Gastroesophageal sphincter (tissue), 4 donors: ENCODE measurements at places on chromosomes 16 and 17.

GRCh38 chr16:51326131-51326856 lies 175.2 kb upstream of the SALL1 start:
- no peak for ATAC-seq

DNA sequence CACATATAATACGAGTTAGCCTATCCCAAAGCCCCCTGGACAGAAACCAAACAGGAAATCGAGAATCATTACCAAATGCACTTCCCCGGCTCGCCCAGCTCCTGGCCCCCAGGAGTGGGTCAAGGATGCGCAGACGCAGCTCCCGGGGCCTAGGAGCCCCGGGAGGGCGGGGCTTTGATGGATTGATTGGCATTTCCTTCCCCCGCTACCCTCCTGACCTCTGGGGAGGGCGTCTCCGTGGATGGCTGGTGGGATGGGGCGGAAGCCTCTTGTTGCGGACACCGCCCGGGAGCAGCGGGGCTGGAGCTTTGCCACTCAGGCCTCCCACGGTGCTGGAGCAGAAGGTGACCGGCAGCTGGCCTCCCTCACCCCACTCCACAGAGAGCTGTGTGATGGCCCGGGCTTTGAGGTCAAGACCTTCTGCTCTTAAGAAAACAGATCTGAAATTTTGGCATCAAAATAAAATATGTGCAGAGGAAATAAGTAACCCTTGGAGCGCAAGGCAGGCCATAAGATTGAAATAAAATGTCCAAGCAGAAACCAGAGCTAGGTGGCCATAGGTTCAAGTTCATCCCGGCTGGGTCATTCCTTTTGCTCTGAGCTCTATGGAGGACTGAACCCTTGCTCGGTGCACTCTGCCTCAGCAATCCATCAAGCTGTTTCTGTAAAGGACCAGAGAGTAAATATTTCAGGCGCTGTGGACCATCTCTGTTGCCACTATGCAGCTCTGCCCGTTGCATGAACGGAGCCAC lies 262.3 kb downstream of the SOX9 start:
- ATAC-seq = no peak

GRCh38 chr17:20235747-20236146 lies 226.6 kb downstream of the SPECC1 start:
- ATAC-seq = no peak

DNA sequence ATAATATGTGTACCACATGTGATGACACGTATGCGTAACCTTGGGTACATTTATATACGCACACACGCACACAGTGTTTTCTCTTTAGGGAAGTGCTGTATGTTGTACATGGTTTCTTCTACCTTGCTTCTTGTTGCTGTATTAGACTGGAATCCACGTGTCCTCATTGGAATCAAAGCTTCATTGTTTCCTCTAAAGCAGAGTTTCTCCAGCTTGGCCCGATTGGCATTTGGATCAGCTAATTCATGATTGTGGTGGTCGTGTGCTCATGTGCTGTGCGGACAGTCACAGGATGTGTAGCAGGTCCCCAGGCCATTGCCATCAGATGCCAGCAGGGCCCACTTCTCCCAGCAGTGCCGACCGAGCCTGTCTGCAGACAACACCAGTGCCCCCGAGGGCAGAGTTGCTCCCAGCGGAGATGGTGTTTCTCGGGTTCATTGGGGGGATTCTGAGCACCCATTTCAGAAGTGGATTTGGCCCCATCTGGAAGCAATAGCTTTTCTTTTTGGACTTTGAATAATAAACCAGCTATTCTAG lies 148.4 kb downstream of the RPTOR start:
- ATAC-seq = no peak

GRCh38 chr17:62616993-62617893 lies 10.2 kb upstream of the MRC2 start:
- no peak for ATAC-seq

- no peak for ATAC-seq
Observed at GRCh38 chr17:12492450-12492849, 173.2 kb upstream of the MYOCD start.

- peak; percentile 69 for ATAC-seq
Observed at GRCh38 chr16:87806641-87807546, 41.1 kb upstream of the KLHDC4 start.

GRCh38 chr16:25176136-25176535 lies 40.6 kb upstream of the AQP8 start:
- ATAC-seq = no peak

DNA sequence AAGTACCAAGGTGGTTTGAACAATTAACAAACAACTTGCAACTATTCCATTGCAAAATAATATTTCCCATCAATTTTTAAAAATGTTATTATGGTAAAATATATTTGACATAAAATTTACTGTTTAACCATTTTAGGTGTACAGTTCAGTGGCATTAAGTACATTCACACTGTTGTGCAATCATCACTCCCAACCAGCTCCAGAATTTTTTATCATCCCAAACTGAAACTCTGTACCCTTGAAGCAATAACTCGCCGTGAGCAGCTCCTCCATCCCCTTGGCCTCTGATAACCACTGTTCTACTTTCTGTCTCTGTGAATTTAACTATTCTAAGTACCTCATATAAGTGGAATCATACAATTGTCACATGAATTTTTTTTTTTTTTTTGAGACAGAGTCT lies 33.6 kb upstream of the ATF7IP2 start:
- ATAC-seq = no peak
